ENCODE measurements at places on chromosomes 11 and 22.

GRCh38 chr11:12199231-12199948 lies 89.0 kb downstream of the MICAL2 start:
- DNase-seq = no peak

DNA sequence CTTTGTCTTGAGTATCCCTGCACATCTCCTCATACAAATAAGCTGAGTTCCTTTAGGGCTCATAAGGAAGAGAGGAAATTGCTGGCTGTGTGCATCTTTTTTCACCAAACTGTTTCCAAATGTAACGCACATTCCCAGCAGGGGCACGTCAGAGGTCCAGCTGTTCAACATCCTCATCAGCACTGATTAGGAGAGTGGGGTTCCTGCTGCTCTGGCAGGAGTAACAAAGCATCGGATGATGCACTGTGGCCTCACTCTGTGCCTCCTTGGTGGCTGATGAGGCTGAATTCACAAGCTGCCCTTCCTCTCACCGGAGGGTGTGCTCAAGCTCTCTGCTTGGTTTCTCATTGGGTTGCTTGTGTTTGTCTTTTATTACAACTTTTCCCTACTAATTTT lies 35.5 kb upstream of the SLC25A1 start:
- DNase-seq = no peak

DNA sequence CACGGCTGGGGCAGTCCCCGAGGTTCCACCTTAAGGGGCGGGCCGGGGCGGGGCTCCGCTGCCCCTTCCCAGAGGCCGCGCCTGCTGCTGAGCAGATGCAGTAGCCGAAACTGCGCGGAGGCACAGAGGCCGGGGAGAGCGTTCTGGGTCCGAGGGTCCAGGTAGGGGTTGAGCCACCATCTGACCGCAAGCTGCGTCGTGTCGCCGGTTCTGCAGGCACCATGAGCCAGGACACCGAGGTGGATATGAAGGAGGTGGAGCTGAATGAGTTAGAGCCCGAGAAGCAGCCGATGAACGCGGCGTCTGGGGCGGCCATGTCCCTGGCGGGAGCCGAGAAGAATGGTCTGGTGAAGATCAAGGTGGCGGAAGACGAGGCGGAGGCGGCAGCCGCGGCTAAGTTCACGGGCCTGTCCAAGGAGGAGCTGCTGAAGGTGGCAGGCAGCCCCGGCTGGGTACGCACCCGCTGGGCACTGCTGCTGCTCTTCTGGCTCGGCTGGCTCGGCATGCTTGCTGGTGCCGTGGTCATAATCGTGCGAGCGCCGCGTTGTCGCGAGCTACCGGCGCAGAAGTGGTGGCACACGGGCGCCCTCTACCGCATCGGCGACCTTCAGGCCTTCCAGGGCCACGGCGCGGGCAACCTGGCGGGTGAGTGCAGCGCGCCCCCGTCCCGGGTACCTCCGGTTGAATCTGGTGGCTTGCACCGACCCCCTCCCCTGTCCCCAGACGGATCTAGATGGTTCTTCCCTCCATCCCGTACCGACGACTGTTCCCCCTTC lies at the start of gene SLC3A2:
Gene SLC3A2, plus strand, starts transcription at position 94 of the 776 bp plus-strand sequence. Its CDS starts 128 bp downstream, at position 222.
- DNase-seq = no peak

GRCh38 chr11:116336540-116336939 lies 436.2 kb downstream of the BUD13 start:
- no peak for DNase-seq

- no peak for DNase-seq
Measured at GRCh38 chr11:19079643-19080440, 19.3 kb upstream of the MRGPRX2 start.
